ENCODE measurements at places on chromosomes 11 and 22.

DNA sequence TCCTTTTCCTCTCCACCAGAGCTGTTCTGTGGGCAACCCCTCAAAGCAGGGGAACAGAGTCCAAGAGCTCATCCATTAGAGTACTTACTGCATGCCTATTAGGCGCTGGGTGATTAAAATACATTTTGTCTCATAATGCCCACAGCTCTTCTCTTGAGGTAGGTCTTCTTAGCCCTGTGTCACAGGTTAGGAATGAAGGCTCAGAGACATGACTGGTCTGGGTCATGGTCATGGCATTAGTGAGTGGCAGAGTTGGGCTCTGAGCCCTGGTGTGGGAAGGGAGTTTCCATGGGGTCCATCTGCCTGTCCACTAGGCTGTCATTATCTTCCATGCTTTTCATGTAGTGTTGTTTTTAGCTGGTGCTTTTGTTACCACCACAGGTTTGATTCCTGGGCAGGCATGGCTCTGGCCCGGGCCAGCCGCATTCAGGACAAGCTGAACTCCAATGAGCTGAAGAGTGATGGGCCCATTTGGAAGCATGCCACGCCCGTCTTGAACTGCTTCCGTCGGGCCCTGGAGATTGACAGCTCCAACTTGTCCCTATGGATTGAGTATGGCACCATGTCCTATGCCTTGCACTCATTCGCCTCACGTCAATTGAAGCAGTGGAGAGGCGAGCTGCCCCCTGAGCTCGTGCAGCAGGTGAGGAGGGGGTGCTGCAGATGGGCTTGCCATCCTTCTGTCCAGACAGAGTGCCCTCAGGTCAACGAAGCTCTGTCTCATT is 76.1 kb downstream of the CABIN1 start:
- DNase-seq: no peak

- no peak for DNase-seq
These were observed 103.3 kb upstream of the AKIP1 start for GRCh38 chr11:8807544-8808225.

DNA sequence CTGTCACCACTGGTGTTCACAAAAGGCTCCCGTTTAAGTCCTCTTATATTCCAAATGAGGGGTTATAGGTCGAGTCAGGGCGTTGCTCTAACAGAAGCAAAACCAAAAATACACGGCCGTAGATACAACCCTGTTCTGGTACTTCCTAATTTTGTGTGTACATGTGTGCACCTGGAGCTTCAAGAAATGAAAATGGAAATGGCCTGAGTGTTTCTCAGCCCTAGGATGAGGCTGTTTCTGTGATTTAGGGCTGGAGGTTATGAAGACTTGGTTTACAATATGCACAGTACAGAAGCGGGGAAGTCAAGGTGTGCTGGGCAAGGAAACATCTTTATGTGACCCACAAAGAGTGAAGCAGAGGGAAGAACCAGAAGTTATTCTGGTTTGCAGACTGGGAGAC is 110.4 kb upstream of the OR4B1 start:
- DNase-seq: no peak

DNA sequence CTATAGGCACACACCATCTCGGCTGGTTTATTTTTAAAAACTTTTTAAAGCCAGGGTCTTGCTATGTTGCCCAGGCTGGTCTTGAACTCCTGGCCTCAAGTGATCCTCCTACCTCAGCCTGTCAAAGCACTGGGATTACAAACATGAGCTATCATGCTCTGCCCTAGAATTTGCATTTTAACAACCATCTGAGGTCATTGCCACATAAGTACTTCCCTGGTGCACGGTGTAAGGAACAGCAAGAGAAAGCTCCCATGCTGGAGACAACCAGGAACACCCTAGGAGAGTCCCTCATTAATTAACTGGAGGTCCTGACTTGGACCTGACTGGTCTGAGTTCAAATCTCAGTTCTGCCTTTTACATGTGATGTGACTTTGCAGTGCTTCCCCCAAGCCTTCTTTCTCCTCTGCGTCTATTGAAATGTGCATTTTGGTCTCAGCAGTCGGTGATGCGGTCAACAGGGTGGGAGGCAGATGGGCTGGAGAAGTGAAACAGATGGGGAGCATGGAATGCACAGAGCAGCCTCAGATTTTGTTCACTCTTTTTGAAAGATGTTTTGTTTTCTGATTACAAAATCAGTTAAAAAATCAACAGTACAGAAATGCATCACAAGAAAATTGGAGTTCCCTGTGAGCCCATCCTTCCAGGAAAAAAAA is 146.5 kb downstream of the MYO18B start:
- DNase-seq: no peak

DNA sequence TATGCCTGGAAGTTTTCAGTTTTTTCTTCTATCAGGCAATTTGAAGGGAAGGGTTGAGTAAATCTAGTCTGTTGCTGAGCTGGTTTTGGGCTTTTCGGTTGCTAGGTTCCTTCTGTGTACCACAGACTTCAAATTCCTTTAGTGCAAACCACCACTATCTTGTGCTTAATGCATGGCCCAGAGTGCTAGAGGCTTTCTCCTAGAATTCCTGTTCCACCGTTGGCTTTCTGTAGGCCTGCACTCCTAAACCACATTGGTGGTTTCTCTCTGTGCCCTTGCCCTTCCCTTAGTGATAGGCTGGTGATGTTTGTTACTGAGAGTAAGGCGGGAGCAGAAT is 47.1 kb upstream of the CTSC start:
- DNase-seq: no peak

- no peak for DNase-seq
These were observed 11.6 kb downstream of the OPCML start for GRCh38 chr11:133520707-133521106.

DNA sequence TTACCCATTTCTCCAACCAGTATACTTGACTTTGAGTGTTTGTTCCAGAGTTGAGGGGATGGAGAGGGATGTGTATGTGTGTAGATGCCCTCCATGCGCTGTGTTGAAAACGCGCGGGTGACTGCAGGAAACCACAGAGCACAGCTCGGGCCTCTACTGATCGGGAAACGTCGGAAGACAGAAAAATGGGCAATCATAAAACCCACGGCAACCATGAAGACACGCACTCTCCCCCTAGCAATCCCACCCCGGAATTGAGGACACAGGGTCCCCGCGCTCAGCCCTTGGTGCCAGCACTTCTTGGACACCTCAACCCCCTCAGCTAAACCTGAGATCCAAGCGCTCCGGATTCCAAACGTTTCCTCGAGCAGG is 251 bp upstream of the UQCC3 start:
- no peak for DNase-seq

GRCh38 chr11:128901653-128902514 is 10.7 kb downstream of the KCNJ5 start:
- no peak for DNase-seq

GRCh38 chr22:31952094-31952401 is 7.7 kb downstream of the YWHAH start:
- DNase-seq: no peak

DNA sequence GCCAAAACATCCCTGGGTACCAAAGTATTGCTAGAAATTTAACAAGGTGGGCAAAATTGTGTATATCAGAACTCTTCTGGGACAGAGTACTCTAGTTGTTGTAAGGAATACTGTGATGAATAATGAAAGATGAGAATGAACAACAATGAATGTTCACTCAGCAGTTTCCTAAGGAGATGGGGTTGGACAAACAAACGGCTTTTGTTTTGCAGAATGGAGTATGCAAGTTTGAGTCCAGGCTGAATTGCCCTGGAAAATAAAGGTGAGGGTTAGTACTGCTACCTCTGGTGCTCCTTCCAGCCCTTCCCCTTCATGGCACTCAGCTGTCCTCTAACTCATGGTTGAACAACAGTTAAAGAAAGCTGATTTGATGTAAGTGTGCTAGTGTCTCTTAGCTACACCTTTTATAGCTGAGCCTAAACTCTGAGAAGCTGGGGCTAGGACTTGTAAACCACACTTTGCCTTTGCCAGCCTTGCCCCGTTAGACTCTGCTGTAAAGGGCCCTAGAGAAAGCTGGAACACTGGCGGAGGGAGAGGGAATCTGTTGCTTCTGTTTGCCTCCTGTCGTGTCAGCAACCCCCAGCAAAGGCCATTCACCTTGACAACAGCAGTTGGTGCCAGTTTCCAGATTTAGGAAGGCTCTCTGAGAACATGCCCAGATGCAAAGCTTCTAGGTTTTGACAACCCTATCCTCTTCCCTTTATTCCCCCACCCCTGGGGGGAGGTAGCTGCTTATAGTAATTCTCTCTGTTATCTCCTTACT is 41.2 kb upstream of the POLD3 start:
- DNase-seq: no peak

DNA sequence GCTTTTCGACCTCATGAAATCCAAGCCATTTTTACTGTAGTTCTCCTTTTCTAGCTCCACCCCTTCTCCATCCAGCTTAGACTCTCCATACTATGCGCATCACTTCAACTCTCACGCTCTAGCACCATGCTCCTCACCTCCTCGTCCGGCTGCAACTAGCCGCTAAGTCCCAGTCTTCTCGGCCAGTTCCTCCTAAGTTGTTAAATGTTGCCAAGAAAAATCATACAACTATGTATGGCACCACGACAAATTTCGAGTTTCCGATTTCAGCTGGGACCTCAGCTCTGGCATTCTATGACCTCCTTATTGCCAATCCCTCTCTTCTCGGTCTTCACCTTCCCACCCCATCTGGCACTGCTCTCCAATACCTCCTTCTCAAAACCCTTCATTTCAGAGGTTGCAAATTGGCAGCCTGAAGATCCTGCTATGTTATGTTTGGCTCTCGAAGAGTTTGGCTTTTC is 1.0 kb downstream of the ZNF70 start:
- DNase-seq: no peak

DNA sequence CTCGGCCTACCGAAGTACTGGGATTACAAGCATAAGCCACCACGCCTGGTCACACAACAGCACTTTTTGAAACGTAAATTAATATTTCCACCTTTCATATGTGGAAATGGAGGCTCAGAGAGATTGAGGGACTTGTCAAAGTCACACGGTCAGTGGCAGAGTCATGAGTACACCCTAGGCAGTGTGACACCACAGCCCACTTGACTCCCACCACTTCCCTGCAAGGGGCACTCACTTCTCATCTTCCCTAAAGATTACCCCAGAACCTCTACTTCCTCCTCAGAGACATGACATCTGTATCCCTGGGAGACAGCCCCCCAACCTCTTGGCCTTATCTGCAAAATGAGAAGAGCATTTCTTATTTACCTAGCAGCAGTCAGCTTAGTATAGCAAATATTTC is 16.5 kb upstream of the MYOD1 start:
- no peak for DNase-seq

DNA sequence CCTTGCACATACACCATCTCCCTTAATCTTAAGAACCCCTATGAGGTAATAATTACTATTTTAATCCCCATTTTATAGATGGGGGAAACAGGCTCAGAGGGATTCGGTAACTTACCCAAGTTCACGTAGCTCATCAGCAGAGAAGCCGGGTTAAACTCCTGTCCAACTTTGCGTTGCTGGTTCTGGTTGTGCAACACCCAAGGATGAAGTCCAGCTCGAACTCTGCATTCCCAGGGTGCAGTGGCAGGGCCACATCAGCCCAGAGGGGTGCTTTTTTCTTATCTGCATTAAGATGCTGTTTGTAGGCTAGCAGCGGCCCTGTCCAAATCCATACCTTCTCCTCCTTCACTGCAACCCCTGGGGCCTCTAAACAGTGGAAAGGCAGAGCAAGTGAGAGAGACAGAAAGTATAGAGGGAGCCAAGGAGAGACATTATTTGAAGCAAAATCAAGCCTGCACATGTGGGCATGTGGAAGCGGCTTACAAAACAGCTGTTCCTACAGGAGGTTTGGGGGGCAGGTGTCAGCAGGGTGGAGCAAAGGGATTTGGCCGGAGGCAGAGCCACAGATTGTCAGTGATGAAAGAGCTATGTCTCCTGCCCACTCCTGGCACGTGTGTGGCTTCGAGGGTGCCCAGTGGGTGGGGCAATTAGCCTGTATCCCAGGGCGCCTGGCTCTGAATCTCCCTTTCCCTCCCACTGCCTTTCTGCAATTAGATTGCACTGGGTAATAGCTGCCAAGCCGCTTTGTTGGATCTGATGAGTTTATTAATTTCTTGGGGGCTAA is 129.5 kb upstream of the TBCEL start:
- no peak for DNase-seq

DNA sequence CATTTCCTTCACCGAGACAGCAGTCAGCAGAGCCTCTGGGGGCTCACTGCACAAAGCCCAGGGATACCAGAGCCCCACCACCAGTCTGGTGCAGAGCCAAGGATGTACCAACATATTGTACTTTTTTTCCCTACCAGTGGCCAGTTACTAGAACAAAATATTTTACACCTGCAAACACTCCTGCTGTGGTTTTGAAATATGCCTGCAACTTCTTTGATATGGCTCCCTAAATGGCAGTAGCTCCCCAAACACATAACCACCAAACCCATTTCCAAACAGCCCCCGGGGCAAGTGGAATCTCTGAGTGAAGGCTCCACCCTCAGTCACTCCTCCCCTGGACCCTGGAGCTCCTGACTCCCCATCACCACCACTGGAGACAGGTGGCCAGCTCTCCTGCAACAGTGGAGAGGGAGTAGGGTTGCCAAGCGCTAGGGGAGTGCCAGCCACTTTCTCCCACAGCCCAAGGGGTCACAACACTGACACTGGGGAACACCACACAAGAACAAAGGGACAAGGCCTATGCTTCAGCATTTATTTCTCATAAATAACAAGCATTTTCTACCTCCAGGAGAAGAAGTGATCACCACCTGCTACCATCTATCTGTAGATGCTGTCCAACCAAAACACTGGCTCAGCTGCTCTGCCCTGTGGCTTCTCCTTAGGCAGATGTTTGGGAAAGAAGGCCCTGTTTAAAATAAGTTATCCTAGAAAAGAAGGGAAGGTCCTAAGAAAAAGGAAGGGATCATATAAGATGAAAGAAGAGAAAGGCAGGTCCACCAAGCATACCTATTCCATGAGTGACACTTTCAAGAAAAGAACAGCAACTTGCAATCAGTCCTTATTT is 15.1 kb downstream of the DGCR2 start:
- no peak for DNase-seq

GRCh38 chr22:23113067-23113846 is 28.5 kb downstream of the RSPH14 start:
- DNase-seq: no peak

DNA sequence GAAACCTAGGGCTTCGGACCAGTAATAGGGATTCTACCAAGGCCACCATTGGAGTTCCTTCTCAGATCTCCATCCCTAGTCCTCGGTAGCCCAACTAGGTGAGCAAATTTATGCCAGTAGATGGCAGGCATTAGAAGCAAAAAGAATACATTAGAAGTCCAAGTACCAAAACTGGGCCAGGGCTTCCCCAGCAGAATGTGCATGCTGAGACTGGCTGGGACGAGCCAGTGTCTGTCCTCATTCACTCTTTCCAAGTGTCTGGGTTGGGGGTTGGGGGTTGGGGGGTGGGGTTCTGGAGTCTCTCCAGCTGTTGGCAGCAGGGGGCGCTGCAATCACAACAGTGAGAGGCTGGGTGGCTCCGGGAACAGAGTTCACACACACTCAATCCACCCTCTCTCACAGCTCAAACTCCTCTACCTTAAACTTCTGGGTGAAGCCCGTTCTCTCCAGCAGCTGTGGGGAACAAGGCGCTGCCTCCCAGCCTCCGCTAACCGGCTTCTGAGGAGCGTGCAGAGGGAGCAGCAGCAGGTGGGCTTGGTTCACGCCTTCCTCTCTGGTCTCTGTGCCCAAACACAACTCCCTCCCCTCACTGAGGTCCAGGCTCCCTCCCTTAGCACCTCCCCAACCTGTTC is 57.5 kb downstream of the BTG4 start:
- DNase-seq: no peak

GRCh38 chr11:114183044-114183511 is 113.1 kb upstream of the NNMT start:
- DNase-seq: peak; percentile 56

GRCh38 chr11:58629857-58630256 is 7.4 kb downstream of the CNTF start:
- DNase-seq: no peak

GRCh38 chr11:125236072-125236825 is 71.7 kb downstream of the PKNOX2 start:
- no peak for DNase-seq

All from activated T-helper 1 cell treated with Interleukin-2 at 50 U/mL for 16 hours (primary cell).